GM20000 (cell line): ENCODE measurements at places on chromosomes 5 and 9.

DNA sequence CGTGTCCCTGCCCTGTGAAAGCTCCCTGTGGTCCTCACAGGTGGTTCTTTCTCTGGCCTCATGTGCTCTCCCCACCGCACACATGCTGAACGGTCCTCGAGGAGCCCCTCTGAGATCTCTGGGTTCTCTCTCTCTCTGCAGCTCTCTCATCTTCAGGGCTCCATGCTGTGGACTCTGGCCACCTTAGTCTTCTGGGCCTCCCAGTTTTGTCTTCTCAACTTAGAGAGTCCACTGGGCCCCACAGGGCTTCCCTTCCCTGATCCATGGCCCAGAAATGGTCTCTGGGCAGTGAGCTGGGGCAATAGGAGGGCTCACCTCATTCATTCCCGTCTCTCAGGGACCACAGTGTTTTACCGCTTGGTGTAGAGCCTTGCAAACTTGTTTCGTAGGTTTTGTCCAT is 26.4 kb downstream of the FGD3 start:
- DNase-seq: no peak

DNA sequence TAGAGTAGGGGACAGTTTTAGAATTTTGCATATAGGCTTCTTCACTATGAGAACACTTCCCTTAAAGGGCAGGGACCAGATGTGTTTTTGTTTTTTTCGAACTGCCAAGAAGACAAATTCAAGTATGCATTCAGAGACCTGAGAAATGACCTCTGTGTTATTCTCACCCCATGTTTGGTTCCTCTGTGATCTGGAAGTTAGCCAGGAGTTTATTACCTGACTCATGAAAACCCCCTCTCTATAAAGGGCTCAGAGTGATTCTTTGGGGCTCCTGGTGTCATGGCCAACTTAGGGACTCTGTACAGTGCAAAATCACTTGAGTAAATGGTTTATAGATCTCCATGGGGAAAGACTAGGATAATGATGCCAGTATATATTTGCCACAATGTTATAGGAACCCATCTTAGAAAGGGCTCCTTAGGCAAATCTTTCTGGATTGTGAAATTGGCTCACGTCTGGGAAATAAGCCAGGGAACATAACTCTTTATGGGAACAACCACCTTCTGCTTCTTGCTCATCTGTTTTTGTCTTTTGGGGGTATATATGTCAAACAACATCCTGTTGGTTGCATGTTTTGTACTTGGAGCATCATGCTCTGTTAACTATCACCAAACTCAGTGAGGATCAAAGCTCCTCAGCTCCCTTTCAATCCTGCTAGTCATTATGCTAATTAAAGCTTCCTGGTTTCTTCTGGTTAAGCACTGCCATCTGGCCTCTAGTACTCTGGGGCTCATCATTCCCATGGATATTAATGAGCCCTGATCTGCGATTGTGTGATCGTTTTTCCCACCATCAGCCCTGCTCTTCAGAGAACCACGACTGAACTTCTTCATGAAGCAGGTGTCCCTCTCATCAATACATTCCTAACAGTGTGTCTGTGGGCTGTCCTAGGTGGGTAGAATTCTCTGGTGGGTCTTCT is 173.4 kb upstream of the CDH12 start:
- DNase-seq: no peak

GRCh38 chr9:113715086-113715485 is 161.0 kb upstream of the ZNF618 start:
- no peak for DNase-seq

DNA sequence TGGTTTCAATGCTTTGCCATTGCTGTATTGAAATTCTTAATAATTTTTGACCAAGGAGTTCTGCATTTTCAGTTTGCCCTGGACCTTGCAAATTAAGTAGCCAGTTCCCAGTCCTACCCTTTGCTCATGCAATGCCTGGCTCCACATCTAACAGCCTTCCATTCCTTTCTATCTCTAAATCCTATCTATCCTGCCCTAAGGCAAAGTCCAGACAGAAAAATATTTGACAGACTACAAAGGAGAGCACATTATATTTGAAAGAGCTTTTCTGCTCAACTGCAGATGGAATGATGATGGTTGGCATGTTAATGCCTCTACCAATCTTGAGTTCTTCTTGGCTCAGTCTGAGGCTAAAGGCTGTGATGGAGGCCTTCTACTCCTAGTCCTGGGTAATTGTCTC is 15.5 kb downstream of the SLC22A4 start:
- DNase-seq: no peak

- peak; percentile 32 for DNase-seq
These were observed 33.5 kb downstream of the SPEF2 start for GRCh38 chr5:35651002-35651756.

DNA sequence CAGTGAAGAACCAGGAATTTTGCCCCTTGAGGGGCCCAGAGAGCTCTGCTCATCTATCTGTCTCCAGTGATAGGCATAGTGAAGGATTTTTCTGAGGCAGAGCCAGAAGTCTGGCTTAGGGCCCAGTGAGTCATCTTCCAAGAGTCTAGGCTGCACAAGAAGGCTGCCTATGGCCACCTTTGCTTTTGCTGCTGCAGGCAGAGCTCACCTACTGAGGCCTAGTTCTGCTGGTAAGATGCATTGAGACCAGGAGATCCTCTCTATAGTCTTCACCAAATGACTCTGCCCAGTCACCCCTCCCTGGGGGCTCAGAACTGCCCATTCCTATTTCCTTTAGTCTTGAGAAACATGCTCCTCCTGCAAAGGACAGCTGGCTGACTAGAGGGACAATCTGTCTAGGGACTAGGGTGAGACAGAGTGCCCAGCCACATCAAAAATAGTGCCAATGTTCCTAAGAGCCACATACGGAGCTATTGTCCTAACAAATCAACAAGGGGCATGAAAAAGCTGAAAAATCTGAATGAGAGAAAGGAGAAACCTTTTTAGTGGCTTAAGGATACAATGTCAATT is 40.3 kb upstream of the CDKN2AIPNL start:
- no peak for DNase-seq

DNA sequence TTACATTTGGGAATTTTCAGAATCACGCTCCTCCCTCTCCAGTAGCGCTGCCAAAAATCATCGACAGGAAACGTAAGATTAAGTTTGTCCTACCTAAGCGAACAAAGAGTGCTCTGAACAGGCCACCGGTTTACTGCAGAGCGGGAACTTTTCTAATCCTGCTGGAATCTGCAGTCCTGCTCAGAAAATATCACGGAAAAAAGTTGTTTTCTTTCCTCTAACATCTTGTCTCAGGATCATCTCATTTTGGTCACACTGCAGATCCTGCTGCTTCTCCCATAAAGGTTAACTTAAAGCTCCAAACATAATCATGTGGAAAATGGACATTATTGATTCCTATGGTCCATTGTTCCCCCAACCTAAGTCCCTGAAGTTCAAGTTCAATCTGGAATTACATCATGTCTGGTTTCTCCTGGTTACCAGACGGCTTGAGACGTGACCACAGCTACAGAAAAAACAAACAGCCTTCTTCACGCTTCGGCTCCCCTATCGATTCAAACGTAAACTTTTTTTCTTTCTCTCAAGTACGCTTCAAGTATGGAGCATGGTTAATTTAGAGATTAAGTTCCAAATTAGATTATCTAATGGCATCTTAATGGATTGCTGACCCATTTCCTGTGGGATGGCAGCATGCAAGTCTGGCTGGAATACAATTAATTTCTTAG is 217.6 kb downstream of the NFIB start:
- DNase-seq: no peak

DNA sequence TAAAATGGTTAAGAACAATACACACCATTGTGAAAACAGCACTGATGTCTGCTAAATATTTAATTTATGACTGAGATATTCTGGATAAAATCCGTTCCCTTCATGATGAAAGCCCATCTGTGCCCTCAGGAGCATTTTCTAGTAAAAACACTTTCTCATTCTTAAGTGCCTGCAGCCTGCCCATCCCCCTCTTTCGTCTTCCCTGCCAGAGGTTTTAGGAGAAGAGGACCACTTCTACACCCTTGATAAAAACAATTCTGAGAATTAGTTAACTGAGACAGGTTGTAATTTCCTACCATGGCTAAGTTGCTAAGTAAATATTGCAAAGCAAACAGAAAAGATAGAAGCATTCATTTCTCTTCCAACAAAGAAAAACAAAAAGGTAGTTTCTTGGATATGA is 272.6 kb downstream of the ATPSCKMT start:
- DNase-seq: no peak

- DNase-seq: no peak
These were observed 29.0 kb upstream of the CEMIP2 start for GRCh38 chr9:71797266-71797665.

GRCh38 chr5:112738191-112738560 is 491 bp downstream of the APC start:
- no peak for DNase-seq

DNA sequence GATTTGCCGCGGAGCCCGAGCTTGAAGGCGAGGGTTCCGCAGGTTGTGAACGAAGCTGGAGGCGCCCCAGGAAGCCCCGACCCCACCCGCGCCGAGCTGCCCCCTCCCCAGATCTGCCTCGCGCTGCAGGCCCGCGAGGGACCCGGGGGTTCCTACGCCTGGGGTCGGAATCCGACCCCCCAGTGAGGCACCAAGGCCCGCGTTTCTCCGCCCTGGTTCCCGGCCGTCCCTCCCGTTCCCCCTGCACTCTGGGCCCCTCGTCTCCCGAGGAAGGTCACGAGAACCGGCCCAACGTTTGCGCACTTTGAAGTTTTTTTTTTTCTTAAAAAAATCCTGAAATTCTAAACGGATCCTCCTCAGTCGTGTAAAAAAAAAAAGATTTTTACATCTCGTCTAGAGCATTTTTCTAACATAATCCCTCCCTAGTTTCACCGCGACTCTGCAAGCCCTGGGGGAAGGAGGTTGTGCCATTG is 880 bp upstream of the GFPT2 start:
- no peak for DNase-seq

GRCh38 chr9:123191260-123191659 is 77.1 kb downstream of the STRBP start:
- no peak for DNase-seq

DNA sequence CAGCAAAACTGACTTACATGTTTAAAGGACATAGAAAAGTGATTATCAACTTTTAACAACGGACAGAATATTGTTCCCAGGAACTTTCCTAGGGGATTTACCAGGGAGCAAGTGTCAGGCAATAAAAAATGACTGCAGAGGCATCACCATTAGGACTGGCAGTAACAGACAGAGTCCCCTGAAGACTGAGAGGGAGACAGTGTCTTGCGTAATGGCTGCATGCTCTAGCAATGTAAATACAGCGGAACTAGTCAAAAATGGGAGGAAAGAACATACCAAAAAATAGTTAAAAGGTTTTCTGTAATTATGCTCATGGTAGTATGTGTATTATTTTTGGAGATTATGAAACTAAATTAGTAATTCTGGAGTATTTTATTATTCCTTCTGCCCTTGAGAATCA is 181.8 kb downstream of the CRB2 start:
- DNase-seq: no peak

GRCh38 chr5:91532281-91532680 is 149.2 kb upstream of the ARRDC3 start:
- DNase-seq: no peak

- no peak for DNase-seq
These were observed 8.9 kb upstream of the NUP214 start for GRCh38 chr9:131116281-131117120.

DNA sequence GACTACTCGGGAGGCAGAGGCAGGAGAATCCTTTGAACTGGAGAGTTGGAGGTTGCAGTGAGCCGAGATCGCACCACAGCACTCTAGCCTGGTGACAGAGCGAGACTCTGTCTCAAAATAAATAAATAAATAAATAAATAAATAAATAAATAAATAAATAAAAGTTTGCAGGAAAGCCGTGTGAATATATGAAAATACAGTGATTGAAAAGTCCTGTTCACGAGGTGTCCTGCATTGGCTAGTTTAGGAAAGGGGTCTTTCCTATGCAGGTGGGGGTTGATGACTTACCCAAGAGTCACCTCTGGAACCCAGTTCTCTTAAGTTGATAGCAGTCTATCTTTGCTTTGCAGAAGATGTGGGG is 7.3 kb downstream of the TENT4A start:
- DNase-seq: no peak

- DNase-seq: no peak
These were observed 251.6 kb downstream of the GRIA1 start for GRCh38 chr5:153742060-153742459.

DNA sequence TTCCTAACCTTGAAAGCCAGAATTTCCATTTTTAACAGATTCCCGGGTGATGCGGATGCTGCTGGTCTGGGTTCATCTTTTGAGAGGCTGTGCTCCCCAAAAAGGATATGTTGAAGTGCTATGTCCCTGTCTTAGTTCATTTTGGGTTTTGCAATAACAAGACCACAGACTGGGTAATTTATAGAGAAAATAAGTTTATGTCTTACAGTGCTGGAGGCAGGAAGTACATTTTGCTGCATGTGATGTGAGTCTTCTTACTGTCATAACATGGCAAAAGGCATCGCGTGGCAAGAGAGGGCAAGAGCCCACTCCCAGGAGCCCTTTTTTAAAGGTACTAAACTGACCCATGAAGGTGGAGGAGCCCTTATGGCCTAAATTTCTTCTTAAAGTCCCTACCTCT is 114.1 kb downstream of the DAPK1 start:
- DNase-seq: no peak

DNA sequence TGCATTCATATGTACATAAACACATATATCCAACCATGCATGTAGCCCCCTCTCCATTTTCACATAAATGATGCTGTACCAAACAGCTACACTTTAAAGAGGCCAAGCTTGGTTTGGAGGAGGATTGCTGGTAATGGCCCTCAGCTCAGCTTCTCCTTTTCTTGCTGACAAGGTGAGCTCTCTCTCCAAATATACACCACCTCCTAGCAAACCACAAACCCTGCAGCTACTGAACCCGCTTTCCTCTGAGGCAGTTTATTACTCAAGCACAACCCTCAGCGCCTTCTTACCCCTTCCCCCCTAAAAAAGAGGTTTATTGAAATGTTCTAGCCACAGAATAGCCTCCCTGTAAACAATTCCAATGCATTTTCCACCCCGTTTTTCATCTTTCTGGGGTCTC is 54.0 kb downstream of the ALG2 start:
- no peak for DNase-seq

GRCh38 chr9:121285835-121286687 is 18.1 kb downstream of the GSN start:
- no peak for DNase-seq

GRCh38 chr9:114403153-114403756 is 15.5 kb upstream of the AKNA start:
- DNase-seq: no peak

DNA sequence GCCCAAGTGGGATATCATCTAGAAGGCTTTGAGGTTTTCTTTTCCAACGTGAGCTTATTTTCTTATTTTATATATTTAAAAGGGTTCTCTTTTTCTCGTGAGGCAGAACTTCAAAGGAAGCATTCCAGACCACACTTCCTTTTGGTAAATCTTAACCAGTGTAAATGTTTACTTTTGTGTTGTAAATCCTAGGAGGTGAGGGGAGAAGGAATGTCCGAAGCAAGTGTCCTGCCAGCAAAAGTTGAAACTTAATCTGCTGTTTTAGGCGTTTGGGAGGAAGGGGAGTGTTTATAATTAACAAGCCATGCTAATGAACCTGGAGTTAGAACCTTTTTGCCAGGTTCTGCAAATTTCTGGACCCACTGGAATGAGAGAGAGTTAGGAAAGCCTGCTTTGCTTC is 37.9 kb downstream of the WWC1 start:
- DNase-seq: no peak
